Activated T-cell treated with anti-CD3 and anti-CD28 coated beads for 48 hours (primary cell): ENCODE measurements at places on chromosomes 1 and 21.
A peak's percentile ranks its signal among the peaks of the same experiment; 100 is the strongest.

DNA sequence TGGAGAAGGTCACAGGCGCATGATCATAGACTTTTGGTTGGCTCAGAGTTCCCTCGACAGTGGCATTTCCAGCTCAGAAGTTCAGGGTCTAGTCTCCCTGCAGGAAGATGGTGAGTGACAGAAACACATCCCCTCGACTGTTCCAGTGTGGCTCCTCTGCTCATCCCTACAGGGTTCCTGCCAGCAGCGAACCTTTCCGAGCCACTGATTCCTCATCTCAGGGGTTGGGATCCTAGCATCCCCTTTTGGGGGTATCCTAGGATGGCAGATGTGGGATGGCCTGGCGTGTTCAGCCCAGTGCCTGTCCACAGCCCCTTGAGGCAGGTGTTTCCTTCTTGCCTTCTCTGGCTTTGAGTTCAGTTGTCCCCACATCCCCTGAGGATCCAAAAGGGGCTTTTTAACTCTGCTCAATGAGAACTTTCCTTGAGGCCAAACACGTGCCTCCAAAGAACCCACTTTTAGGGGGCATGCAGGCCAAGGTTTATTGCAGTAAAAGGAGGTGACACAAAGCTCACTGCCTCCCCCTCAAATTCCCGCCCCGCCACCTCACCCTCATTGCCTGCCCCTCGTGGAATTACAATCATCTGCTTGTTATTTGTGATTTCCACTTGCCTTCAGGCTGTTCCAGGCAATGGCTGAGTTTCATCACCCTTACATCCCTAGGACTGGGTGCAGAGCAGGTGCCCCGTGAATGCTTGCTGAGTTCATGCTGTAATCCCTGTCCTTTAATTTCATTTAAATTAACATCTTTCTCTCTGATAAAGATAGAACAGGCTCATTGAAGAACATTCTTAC, 440.7 kb downstream of the CAMTA1 start:
- DNase-seq, result no peak

DNA sequence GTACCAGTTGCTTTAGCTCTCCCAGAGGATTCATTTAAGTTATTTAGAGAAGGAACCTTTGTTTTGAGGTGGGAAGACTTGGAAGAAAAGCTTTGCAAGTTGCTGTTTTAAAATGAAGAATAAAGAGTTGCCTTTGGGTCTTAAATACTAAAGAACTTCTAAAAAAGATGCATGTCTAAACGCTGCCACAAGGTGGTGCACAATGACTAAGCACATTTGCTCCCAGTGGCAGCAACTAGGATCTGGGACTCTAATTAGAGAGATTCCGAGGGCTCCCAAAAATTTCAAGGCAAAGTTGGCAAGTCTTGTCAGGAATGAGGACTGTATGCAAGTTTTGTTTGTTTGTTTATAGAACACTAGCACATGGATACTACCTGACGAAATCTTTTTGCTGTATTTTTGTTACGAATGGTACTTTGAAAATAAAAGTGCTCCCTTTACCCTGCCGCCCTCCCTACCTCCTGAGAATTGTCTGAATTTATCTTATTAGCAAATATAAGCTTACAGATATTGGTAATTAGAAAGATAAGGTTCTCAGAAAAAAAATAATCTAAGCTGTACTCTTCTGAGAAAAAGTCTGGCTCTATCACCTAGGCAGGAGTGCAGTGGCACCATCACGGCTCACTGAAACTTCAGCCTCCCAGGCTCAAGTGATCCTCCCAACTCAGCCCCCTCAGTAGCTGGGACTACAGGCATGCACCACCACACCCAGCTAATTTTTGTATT, 121.8 kb downstream of the HFM1 start:
- peak; percentile 4 for DNase-seq

GRCh38 chr1:61397935-61398334, 315.6 kb downstream of the NFIA start:
- DNase-seq, result no peak

DNA sequence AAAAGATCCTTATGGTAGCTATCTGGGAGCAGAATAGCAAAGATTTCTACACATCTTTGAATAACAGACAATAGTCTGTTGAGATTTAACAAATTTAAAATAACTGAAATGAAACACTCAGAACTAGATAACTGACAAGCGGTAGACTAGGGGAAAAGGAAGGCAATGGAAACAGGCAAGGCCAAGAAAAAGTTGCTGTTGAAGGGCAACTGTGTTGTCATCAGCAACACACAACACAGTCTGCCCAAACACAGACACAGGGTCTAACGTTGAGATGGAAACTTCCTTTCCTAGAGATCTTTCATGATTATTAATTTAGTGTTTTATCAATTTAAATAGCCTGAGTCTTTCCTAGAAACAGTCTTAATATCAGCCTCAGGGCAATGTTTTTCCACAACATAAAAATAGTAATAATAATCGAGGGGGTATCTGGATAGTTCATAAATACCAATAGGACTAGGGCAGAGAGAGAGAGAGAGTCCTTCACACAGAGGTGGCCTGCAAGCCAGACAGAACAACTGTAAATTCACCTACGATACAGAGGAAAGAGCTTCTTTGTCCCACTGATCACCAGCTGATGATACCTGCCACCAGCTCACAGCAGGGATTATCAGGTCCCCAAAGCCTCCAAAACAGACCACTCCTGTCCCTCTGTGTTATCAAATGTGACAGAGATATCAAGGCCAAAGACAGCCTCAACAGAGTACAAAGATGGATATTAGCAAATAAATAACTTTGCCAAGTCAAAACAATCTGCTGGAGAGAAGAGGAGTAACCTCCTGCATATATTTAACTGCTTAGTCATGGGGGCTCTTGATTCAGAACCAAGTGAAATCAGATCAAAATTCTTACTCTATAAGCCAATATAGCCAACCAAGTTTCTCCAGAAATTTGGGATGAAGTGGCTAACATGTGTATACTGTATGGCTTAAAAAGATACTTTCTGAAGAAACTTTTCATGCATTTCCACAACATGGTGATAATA, 245.3 kb downstream of the SLC45A1 start:
- no peak for DNase-seq

DNA sequence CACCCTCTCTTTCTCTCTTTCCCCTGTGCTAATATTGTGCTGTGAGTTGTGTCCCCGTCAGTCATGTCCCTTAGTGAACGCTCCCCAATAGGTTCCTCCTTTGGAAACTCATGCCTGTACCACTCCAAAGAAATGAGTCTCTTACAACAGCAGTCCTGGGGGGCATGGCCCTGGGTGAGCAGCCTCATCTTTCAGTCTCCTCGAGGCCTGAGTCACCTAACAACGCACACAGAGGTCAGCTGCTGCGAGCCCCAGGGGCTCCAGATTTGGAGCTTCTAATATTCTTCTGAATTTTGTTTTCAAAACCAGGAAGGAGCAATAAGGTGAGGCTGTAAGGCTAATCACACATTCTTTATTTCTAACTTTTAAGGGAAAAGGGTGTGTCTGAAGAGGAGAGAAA, 30.5 kb upstream of the ZBTB8A start:
- DNase-seq, result no peak

DNA sequence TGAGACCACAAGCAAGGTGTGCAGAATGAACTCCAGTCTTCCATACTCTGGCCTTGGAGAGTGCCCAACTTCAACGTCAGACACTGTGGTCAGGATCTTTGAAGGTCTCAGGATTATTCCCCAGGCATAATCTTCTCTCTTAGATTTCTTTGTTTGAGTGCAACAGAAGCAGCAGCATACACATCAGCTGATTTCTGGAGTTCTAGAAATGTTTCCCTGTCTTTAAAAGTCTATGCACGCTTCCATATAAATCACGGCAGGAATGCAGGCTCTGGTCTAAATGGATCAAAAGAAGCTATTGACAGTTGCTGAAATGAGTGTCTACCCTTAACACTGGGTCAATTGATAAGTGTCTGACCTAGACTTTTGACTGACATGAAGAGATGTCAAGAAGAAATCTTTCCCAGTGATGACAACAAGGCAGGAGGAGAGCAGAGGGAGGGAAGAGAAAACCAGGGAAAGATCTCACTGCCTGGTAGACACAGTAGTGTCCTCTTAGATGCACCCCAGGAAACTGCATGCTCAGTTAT, 279.7 kb downstream of the SPATA17 start:
- no peak for DNase-seq

DNA sequence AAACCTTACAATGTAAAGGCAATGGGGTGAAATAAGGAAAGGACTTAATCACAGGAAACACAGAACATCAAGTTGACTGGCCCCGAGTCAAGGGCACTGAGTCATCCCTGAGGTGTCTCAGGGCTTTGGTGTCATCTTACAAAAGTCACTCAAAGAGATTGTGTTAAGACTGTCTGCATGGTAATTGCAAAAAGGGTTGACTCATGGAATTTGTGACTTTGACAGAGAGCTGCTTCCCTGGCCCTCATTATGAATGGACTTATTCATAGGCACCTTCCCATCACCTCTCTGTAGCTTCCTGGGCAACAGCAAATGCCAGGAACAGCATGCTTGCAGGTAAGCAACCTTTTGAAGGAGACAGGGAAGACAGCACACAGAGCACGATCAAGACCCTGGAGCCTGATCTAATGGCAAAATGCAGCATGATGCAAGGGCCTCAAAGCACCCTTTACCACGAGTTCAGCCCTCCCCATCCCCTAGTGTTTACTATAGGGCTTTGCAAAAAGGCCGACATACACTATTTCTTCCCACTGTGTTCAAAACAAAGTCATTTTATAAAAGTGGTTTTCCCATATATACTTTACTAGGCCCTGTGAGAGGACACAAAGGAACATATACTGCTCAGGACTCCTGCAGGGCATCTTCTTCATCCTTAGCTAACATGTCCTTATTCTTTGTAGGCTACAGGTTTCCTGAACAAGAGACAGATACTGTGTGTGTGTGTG, 17.1 kb downstream of the ZP4 start:
- DNase-seq, result no peak

- DNase-seq, result no peak
Measured at GRCh38 chr1:992362-992761, 7.5 kb downstream of the HES4 start.
